Stimulated activated naive CD8-positive, alpha-beta T cell treated with anti-CD3 and anti-CD28 coated beads, Interleukin-15, Interleukin-2, amounts not matched to agents 100 U/mL and 50 U/mL, for 24 hours (primary cell): ENCODE measurements at places on chromosomes 12 and 14.

GRCh38 chr14:30297876-30298795, 260.8 kb upstream of the G2E3 start:
- no peak for DNase-seq

- DNase-seq = no peak
Observed at GRCh38 chr12:67241482-67241881, 27.7 kb upstream of the CAND1 start.

GRCh38 chr12:318759-319515, 56.3 kb upstream of the SLC6A13 start:
- DNase-seq = no peak

DNA sequence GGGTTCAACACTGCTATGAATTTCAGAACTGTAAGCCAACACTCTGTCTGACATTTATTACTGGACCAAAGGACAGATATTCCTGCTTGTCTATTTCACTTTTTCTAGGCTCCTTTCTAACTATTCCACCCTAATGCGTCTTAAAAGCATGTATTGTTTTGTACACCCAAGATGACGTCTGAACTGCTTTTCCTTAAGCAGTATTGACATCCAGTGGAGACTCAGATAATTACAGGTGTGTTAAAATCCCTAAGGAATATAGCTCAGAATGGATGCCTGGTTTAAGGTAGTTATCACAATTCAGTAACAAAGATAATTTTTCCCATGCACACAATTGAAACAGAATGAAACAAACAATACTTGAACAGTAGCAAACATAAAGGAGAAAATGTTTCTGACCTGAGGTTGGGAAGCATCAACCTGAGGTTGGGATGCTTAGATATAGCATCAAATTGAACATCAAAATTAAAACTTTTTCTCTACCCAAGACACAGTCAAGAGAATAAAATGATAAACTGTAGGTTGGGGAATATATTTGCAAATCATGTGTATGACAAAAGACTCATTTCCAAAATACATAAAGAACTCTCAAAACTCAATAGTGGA, 93.7 kb upstream of the PTPRR start:
- DNase-seq = no peak

DNA sequence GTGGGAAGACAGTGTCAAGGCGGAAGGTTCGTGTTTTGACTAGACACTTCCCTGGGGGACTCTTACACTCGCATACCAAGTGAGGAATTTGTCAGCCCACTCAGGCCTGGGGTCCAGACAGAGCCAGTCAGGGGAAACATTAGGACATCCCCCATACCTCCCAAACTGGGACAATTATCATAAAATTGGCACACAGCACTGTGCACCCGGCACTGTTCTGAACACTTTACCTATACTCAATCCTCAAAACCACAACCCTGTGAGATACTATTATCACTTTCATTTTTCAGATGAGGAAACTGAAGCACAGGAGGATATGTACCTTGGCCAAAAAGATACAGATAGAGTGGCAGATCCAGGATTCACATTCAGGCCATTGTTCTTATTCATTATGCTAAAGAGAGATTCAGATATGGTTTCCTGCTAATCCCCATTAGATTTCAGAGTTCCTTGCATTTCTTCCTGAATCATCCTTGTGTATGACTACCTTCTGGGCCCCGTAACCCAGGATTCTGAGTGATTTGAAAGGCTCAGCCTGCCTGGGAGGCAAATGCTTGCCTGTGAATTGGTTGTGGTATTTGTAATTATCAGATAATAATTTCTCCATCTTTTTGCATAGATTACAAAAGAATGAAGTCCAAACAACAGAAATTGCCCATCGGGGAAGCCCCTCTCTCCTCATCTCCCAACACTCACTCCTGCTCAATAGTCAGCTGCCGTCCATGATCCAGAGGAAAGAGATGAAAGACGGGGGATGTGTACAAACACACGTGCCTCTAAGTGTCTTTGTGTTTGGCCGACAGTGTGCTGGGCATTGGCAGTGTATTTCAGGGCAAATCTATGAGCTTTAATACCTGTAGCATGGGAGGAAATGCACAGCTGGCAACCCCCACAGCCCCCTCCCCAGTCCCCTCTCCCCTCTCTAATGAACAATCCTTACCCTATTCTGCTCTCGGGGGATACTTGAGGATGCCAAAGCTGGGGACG, 4.6 kb downstream of the TAC3 start:
- no peak for DNase-seq

GRCh38 chr12:68786929-68787328, 21.0 kb upstream of the MDM2 start:
- no peak for DNase-seq
